ENCODE measurements at places on chromosomes 7 and 10.

GRCh38 chr10:11869743-11870460, 46.7 kb downstream of the PROSER2 start:
- DNase-seq, result no peak

DNA sequence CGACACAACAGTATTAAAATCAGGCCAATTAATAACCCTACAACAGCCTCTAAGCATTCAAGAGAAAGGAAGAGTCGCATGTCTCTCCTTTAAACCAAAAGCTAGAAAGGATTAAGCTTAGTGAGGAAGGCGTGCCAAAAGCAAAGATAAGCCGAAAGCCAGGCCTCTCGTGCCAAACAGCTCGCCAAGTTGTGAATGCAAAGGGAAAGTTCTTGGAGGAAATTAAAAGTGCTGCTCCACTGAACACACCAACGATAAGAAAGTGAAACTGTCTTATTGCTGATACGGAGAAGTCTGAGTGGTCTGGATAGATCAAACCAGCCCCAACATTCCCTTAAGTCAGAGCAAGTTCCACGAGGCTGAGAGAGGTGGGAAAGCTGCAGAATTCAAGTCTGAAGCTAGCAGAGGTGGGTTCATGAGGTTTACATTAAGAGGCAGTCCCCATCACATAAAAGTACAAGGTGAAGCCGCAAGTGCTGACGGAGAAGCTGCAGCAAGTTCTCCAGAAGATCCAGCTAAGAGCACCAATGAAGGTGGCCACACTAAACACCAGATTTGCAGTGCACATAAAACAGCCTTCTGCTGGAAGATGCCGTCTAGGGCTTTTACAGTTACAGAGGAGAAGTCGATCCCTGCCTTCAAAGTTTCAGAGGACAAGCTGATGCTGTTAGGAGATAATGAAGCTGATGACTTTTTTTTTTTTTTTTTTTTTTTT, 194.8 kb downstream of the MAD1L1 start:
- no peak for DNase-seq

DNA sequence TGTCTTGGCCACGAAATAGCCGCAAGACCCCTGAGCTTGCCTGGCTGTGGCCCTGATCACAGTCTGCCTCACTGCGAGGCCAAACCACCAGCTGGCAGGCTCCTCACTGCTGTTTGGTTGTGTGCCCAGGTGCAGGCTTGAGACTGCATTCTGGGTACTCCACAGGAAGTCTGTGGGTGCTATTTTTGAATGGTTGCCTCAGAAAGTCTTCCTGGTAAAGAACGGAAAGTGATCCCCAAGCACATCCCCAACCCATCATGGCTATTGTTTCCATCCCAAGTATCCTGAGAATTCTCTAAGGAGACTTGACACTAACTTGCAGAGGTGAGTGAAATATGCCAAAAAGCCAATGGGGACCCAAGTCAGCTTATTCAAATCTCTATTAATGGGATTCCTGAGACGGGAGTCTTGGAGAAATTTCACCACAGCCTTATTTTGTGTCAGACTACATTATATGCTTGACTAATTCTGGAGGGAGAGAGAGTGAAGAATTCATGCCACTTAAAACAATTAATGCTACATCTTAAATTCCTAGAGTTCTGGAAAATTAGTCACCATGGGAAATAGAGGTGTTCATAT, 170.9 kb downstream of the RAMP3 start:
- no peak for DNase-seq

- no peak for DNase-seq
Observed at GRCh38 chr7:166338-167060, 25.9 kb upstream of the FAM20C start.

DNA sequence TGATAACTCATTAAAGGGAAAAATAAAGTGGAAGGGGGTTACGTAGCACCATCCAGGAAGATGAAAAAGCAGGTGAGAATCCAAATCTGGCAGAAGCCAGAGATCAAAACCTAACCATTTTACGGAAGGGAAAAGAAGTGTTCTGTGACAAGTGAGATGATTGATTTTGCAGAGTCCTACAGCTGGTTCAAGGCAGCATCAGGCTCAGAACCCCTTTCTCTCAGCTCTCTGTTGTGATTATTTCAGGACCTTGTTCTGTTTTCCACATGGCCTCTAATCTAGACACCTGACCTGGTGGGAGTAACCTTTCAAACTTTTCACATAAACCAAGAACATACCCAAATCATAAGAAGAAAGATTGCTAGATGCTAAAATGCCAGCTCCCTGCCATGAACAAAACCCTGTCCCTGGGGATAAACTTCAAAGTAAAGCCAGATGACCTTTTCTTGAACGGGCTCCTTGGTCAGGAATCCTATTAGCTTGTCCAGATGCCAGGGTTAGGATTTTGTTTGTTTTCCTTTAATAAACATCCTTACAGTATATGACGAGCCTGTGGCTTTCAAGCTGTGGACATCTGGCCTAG, 5.9 kb downstream of the DUSP5 start:
- no peak for DNase-seq

Data from activated CD8-positive, alpha-beta memory T cell treated with anti-CD3 and anti-CD28 coated beads, Interleukin-2, amount 50 U/mL, for 4 hours (primary cell).